ENCODE measurements at places on chromosomes 16 and 17.

DNA sequence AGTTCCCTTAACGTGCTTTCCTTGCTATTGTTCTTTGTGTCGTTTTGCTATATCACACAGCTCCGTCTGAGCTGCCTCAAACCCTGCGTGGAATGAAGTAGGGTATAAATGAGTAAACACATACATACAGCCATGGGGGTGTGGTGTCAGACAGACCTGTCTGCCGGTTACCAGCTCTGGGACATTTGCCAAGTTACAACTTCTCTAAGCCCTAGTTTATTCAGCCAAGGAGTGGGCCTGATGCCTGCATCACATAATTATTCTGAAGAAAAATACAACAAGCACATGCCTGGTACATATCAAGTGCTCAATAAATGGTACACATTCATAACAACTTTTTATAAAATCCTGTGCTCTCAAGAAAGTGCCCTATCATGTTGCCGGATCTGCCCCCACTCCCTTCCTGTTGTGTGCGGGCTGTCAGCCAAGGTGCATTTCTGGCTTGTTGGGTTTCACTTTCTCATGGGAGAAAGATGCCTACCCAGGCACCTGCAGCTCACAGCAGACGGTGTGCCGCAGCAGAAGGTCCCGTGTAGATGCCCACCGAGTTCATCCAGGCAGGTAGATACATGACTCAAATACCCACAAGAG, 30.5 kb downstream of the SMPD3 start:
- DNase-seq = no peak

- DNase-seq = no peak
Measured at GRCh38 chr16:84245956-84246678, 6.3 kb upstream of the KCNG4 start.

GRCh38 chr16:86432691-86433090, 77.6 kb upstream of the FOXF1 start:
- no peak for DNase-seq

- DNase-seq = no peak
Measured at GRCh38 chr16:88927010-88927409, 50.0 kb downstream of the CBFA2T3 start.

DNA sequence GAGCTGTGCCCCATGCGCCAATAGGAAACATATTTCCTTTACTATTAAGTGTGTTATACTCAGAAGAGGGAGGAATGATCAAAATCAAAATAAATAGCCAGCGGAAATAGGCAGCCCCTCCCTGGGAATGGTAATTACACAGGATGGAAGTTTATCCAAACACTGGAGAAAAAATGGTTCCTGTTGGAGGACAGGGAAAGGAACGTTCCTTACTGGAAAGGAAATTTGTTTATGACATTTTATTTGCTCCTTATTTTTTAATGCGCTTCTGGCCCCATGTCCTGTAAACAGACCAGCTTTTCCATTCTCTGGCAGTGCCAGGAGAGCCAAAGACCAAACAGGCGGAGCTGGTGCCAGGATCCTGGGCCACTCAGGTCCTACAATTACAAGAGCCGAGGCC, 273.7 kb downstream of the SOX9 start:
- DNase-seq = no peak

GRCh38 chr16:89134269-89134668, 37.3 kb upstream of the CDH15 start:
- no peak for DNase-seq

DNA sequence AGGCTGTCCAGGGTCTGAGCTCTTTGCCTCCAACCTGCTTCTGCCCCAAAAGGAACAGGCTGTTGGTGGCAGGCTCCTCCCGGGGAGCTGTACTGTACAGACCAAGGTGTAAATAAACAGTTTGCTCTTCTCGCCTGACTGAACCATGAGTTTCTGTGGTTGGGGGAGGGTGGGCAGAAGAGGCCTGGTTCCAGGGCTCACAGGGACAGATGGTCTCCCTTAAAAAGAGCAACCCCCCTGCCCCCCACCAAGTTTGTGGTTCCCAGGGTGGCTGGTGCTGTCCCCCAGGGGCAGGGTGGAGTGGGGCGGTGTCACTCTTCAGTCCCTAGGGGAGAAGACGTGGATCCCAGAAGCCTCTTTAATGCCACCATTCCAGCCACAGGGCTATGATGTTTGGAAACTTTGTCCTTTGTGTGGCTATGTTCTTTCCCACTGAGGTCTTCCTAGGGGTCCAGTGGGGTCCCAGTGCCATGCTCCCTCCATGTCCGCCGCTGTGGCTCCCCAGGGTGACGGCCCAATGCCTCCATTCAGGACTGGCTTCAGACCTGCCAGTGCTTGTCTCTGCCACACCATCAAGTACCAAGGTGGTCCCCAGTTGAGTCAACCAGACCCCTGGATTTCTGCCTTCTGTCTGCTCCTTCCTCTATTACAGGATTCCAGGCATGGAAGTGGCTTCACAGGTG, 146.7 kb downstream of the RAB11FIP4 start:
- DNase-seq = no peak

DNA sequence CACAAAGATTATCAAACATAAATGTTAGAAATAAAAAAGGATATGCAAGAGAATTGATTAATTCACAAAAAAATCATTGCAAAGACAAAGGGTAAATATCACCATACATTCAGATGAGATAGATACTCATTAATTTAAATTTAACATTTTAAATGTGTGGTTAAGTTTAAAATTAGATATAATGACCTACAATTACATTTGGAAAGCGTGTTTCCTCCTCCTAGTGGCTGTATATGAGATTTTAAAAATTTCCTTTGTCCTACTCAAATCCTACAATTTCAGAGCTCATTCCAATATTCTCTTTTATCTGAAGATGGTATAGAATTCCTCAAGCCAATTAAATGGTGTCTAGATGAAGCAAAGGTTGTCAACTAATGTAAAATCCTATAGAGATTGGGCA, 169.2 kb upstream of the CDH8 start:
- DNase-seq = no peak

- DNase-seq = no peak
Measured at GRCh38 chr17:77096570-77097214, 44.1 kb upstream of the SEC14L1 start.

GRCh38 chr16:9061358-9061813, 30.1 kb upstream of the HAPSTR1 start:
- no peak for DNase-seq

DNA sequence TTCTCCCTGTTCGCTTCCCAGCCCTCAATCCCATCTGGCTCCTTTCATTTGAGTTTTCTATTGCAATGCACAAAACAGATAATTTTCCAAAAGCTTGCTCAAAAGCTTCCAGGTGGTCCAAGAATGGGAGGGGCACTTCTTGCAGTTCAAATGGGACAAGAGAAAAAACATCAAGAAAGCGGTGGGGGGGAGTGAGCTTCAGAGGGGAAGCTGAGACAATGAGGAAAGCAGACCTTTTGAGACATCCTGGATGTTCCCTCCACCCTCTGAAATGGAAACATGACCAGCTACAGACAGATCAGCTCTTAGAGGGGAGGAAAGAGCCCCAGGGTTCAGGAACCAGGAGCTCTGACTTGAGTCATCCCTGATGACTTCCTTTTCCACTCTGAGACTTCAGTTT, 368.2 kb downstream of the SLC39A11 start:
- no peak for DNase-seq

DNA sequence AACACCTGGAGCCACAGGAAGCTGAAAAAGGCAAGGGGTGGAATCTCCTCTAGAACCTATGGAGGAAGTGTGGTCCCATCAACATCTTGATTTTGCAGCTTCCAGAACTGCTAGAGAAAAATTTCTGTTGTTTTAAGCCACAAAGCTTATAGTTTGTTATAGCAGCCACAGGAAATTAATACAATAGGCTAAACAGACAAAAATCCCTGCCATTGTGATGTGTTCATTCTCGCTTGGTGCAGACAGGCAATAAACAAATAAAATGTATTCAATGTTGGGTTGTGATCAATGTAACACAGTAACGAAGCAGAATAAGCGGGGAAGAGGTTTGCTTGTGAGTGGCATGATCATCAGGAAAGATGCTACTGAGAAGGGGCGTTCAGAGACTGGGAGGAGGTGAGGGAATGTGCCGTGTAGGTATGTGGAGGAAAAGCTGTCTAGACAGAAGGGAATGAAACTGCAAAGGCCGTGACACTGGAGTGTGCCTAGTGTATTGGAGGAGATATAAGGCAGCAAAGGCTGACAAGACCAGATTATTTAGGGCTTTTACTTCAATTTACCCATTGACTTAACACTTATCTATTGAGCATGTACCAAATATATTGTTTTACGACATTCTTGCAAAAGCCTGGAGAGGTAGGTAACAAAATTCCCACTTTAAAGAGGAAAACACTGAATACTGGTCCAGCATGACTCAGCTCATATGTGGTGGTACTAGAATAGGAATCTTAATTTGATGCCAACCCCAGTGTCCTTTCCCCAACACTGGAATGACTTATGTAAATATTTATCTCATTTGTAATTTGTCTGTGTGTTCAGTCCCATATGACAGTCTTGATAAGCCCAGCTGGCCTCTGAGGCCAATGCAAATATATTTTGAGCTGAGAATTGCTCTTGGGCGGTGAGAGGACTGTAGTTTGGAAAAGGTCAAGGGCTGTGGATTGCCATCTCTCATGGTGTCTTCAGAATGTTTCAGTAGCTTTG, 375.9 kb downstream of the CDH13 start:
- DNase-seq = no peak

GRCh38 chr16:76193906-76194615, 83.1 kb upstream of the CNTNAP4 start:
- DNase-seq = no peak

- DNase-seq = no peak
Measured at GRCh38 chr16:68460067-68460466, 11.8 kb upstream of the SMPD3 start.

DNA sequence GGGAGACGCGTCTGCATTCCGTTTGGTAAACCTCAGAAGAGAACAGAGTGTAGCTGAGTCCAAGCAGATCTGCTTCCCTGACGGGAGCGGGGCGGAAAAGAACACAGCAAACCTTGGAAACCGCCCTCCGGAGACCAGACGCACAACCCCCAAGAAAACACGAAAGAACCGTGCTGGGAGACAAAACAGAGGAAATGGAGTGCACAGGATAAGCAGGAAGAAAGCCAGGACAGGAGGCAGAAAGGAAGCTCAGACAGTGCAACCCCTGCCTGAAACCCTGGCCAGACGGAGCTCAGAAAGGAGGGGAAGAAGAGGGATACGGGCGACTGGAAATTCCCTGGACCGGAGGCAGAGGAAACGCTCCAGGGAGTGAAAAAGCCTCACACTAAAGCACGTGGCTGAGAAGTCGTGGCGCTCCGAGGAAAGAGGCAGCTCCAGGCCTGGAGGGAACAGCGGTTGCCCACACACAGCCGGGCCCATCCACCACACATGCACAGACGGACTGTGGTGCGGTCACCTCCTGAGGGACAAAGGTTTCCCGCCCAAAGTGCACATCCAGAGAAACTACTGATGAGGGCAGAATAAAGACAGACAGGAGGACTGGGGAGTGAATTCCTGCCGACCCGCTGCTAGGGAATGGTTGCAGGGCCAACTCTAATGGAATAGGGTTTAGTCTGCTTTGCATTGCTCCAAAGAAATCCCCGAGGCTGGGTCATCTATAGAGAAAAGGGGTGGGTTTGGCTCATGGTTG, 10.2 kb downstream of the DPEP1 start:
- DNase-seq = no peak

DNA sequence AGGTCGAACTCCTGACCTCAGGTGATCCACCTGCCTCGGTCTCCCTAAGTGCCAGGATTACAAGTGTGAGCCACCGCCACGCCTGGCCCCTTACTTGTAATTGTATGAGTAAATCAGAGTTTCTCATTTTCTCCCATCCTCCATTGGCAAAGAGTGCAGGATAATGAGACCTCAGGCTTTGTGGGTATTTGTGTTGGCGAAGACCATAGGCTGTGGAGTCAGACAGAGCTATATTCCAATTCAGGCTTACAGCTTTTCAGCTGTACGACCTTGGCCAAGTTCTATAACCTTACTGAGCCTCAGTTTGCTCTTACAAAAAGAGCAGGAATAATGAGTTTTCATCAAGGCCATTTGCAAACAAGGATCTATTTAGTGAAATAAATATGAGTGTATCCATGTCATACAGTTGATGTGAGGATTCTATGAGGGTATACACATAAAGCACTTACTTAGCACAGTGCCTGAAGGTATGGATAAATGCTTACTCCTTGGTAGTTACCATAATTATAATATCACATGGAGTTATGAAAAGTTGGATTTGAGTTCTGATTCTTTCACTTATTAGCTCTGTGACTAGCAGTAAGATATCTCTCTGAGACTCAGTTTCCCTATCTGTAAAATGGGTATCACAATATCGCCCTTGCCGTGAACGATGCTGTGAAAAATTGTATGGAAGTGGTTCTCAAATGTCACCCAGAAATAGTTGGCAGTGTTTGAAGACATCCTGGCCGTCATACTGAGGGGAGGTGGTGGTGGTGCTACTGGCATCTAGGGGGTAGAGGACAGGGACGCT, 25.6 kb upstream of the CPPED1 start:
- DNase-seq = no peak

DNA sequence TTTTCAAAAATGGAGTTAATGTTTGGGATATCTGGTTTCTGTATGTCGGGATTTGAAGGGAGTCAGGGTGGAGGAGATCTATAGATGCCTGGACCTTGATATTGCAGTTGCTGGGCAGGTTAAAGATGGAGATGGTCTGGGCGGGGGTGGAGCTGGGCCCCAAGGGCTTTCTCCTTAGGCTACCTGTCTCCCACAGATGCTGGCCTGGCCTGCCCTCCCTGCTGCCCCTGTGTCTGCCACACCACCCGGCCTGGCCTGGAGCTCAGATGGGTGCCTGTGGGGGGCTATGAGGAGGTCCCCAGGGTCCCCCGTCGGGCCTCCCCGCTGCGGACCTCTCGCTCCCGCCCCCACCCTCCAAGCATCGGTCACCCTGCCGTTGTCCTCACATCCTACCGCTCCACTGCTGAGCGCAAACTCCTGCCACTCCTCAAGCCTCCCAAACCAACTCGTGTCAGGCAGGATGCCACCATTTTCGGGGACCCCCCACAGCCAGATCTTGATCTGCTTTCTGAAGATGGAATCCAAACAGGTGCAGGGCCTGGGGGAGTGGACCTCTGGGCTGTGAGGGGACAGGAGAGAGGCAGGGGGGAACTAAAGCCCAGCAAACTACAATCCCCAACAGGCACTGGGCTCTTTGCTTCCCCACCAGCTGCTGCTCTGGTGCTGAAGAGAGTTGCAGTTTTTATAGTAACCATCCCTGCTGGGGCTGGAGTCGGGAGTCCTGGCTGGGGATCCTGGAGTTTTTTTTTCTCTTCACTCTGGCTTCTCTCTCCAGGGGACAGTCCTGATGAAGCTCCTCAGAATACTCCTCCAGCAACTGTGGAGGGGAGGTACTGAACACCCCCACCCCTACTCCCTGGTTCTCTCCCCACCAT, 2.9 kb downstream of the ARHGEF15 start:
- DNase-seq = no peak

DNA sequence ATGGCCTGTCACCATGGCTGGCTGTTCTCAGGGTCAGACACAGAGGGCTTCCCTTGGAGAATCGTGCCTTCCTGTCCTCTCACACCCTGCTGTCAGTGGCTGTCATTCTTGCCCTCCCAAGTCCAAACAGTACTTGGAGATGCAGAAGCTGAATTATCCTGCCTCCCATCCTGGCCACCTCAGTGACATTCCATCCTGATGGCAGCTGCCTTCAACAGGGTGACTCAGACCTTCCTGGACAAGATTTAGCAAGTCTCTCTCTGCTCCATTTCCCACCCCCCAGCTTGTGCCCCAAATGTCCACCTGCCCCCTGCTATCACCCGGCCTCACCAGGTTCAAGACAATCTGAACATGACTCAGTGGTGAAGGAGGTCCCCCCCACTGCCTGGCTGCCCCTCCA, 4.8 kb upstream of the KRT36 start:
- no peak for DNase-seq

GRCh38 chr16:30875871-30876801, 17.7 kb downstream of the BCL7C start:
- no peak for DNase-seq

Measured in HuH-7.5 (cell line).